Uterine smooth muscle cell (primary cell): ENCODE measurements at places on chromosomes 1 and 21. TPM values are rescaled to one million over a fixed set of nuclear protein-coding genes. Genes with fewer than 3 reads are reported as not detected.

Gene AGO1
- 13.0 and 13.7 TPM in 2 replicates for total RNA-seq

Gene CAMK2N1
- total RNA-seq, result 21.5 and 28.9 TPM in 2 replicates

Gene PLA2G2F
- not detected in 2 replicates for total RNA-seq

Gene CYP2J2
- total RNA-seq, result 0.12 and 0.33 TPM in 2 replicates

Gene CD1E
- total RNA-seq, result not detected in 2 replicates

Gene EPHB2
- total RNA-seq, result 5.2 and 13.0 TPM in 2 replicates

Gene GPR52
- total RNA-seq, result 0.89 and 1.1 TPM in 2 replicates

Gene TOR1AIP1
- total RNA-seq, result 35.7 and 48.1 TPM in 2 replicates

Gene HAO2
- total RNA-seq, result not detected in 2 replicates

Gene CFAP141
- not detected in 2 replicates for total RNA-seq

Gene PDZK1IP1
- total RNA-seq, result not detected in 2 replicates

Gene MMP23B
- 1.2 and 4.7 TPM in 2 replicates for total RNA-seq

Gene SHISAL2A
- total RNA-seq, result not detected in 2 replicates

Gene OR2T33
- not detected in 2 replicates for total RNA-seq

Gene SLAMF9
- total RNA-seq, result not detected in 2 replicates

Gene UMODL1
- total RNA-seq, result 0.12 TPM in 1 of 2 replicates, not detected in the other

Gene AMY1A
- total RNA-seq, result not detected in 2 replicates

Gene HSPA13
- 112 and 135 TPM in 2 replicates for total RNA-seq

Gene PTGS2
- total RNA-seq, result 9.2 and 12.8 TPM in 2 replicates

Gene PM20D1
- total RNA-seq, result not detected in 2 replicates

Gene ZNF697
- total RNA-seq, result 19.9 and 25.9 TPM in 2 replicates

Gene CD1C
- total RNA-seq, result 0.12 TPM in 1 of 2 replicates, not detected in the other

Gene DMRTA2
- 0.11 TPM in 1 of 2 replicates, not detected in the other for total RNA-seq

Gene IVNS1ABP
- 47.8 and 50.0 TPM in 2 replicates for total RNA-seq

Gene ANKRD35
- total RNA-seq, result 2.1 and 2.5 TPM in 2 replicates

Gene MXRA8
- total RNA-seq, result 203 and 230 TPM in 2 replicates

Gene GLMP
- 38.3 and 69.4 TPM in 2 replicates for total RNA-seq

Gene RNU1-2
- under 0.01 and 2,224 TPM in 2 replicates for total RNA-seq

Gene TM2D1
- 40.1 and 52.7 TPM in 2 replicates for total RNA-seq

Gene GGPS1
- total RNA-seq, result 20.3 and 26.4 TPM in 2 replicates

Gene CAPN8
- total RNA-seq, result under 0.01 TPM in 1 of 2 replicates, not detected in the other

Gene DIRAS3
- total RNA-seq, result 2.0 and 3.0 TPM in 2 replicates

Gene ADCY10
- total RNA-seq, result under 0.01 TPM in 2 replicates

Gene LCE3D
- total RNA-seq, result not detected in 2 replicates

Gene RORC
- not detected in 2 replicates for total RNA-seq

Gene ANXA9
- 1.1 and 1.3 TPM in 2 replicates for total RNA-seq

Gene CTSE
- not detected in 2 replicates for total RNA-seq

Gene LGR6
- not detected in 2 replicates for total RNA-seq

Gene SPATA46
- 0.12 TPM in 1 of 2 replicates, not detected in the other for total RNA-seq

Gene CFAP126
- not detected in 2 replicates for total RNA-seq

Gene LYSMD1
- total RNA-seq, result 5.6 and 6.7 TPM in 2 replicates

Gene SFN
- total RNA-seq, result 0.12 and 0.33 TPM in 2 replicates
